ENCODE measurements at places on chromosomes 3 and 15.

- H3K27me3 ChIP-seq: no peaks in the 10 kb centered on the region
- peaks cover 4% of the 10 kb centered on the region for H3K4me1 ChIP-seq
- H3K4me3 ChIP-seq: no peak overlapping the region
Observed at GRCh38 chr3:39287216-39288164, 7.7 kb upstream of the CX3CR1 start.

- no peaks in the 10 kb centered on the region for H3K36me3 ChIP-seq
- DNase-seq: no peak
- H3K4me3 ChIP-seq: no peak overlapping the region
Observed at GRCh38 chr3:133428552-133428951, 28.7 kb downstream of the BFSP2 start.

GRCh38 chr3:57738391-57738790, 17.7 kb upstream of the SLMAP start:
- no peak overlapping the region for H3K27ac ChIP-seq
- no peak for DNase-seq
- no peaks in the 10 kb centered on the region for H3K27me3 ChIP-seq

DNA sequence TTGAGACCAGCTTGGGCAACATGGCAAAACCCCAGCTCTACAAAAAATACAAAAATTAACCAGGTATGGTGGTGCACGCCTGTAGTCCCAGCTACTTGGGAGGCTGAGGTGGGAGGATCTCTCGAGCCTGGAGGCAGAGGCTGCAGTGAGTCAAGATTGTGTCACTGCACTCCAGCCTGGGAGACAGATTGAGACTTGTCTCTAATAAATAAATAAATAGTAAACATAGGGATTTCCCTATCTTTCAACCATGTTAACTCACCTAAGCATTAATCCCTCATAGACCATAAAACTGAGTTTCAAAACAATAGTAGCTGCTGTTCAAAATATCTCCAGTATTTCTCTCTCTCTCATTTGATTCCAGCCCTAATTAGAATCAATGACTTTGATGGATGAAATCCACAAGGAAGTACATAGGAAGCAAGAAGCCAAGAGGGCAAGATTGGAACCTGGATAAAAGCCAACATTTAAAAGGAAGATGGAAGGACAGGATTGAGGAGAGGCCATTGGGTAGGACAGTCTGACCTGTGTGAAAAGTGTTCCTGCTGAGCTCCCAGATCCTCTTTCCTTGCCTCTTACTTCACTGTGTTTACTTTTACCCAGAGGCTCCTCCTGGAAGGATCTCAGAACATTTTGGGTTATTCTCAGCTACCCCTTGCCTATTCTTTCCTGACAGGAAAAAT, 12.4 kb upstream of the TTBK2 start:
- no peaks in the 10 kb centered on the region for H3K27me3 ChIP-seq
- H3K4me1 ChIP-seq: no peaks in the 10 kb centered on the region
- no peak overlapping the region for H3K4me3 ChIP-seq
- H3K36me3 ChIP-seq: no peaks in the 10 kb centered on the region
- DNase-seq: no peak
- H3K27ac ChIP-seq: no peak overlapping the region

DNA sequence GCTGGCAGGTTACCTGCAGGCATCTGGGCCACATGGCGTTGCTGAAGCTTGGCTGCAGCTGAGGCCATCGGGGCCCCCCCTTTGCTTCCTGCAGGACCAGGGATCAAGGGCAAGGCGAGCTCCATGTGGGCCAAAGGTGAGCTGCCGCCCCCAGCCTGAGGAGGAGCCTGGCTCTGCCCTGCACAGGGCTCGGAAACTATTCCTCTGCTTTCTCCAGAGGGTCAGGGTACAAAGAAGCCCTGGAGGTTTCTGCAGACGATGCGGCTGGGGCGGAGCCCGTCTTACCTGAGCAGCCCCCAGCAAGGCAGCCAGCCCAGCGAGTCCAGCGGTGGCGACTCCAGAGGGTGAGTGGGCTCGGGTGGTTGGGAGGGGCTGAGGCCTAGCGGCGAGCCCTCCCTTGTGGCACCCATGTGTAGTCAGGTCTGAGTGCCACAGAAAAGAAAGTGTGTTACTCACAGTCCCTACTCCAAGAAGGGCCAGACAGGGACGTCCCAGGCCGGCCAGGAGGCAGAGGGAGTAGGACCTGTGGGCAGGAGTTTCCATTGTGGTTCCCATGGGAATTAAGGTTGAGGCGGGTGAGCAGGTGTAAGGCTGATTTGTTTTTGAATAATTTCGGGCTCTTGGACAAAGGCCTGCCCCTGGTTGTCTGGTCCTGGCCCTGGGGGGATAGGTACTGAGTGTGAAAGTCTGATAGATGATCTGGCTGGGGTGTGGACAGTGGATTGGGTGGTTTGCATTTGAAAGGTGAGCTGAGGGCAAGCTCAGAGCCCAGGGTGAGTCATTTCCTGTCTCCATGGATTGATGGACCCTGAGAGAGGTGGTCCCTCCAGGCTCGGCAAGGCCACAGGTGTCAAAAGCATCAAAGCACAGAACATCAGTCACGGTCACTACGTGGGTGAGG, 25.4 kb downstream of the CFAP100 start:
- H3K4me1 ChIP-seq: peaks cover 5% of the 10 kb centered on the region
- H3K4me3 ChIP-seq: no peak overlapping the region
- DNase-seq: no peak
- H3K36me3 ChIP-seq: no peaks in the 10 kb centered on the region
- no peaks in the 10 kb centered on the region for H3K27me3 ChIP-seq

DNA sequence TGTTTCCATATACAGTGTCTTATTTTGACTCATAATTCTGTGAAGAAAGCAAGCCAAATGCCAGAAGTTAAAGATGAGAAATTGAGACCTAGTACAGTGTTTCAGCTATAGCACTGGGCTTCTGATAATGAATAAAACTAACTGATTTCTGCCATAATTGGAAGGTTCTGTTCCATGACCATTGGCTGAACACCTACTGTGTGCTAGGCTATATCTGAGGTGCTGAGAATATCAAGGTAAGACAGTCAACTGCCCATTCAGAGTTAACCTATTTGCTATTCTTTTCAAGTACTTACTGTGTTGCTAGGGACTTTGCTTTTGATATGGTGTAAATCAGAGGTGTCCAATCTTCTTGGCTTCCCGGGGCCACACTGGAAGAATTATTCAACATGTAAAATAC, 73.4 kb downstream of the LHFPL4 start:
- no peaks in the 10 kb centered on the region for H3K4me1 ChIP-seq
- no peaks in the 10 kb centered on the region for H3K27me3 ChIP-seq
- no peak overlapping the region for H3K4me3 ChIP-seq
- H3K36me3 ChIP-seq: peaks cover 10% of the 10 kb centered on the region

DNA sequence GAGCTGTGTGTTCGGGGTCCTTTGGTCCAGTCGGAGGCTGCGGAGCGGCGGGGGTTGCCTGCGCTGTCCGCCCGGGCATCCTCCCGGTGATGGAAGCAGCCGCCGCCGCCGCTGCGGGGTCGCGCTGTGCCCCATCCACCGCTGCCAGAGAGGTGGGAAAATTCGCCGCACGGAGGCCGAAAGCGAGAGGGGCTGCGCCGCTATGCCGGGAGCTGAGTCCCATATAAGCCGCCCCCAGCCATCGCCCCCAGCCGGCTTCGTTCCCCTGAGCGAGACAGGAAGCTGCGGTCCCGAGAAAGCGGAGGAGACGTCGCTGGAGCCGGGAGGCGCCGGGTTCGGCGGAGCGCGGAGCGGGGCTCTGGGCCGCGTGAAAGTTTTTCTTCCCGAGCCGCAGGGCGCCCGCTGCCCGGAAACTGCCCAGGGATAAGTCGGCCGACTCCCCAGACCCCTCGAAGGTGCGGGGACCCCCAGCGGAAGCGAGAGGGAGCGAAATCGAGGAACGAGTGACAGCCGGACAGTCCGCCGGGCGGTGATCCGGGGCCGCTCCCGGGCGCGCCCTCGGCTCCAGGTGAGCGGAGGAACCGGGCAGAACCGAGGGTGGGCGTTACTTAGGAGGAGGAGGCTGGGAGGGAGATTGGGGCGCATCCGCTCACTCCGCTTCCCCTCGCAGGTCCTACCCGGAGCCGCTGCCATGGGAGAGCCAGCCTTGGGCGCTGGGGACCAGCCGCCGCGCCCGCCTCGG, 574 bp downstream of the CHST2 start:
- H3K27me3 ChIP-seq: no peaks in the 10 kb centered on the region
- H3K4me3 ChIP-seq: peak overlapping the region; percentile 44
- no peaks in the 10 kb centered on the region for H3K36me3 ChIP-seq
- no peaks in the 10 kb centered on the region for H3K4me1 ChIP-seq
- DNase-seq: no peak

DNA sequence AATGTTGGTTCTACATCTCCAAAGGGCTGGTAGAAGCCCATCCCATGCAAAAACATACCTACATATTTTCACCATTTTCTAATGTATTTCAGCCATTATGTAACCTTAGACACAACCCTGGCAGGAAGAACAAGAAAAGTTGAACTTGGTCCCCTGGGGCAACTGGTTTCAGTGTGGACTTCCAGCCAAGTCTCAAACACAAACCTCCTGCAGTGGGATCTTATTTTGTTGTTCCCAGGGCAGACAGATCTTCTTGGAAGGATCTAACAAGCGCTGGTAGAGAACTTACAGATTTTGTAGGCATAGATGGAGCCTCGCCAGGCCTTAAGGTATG, 96.3 kb downstream of the ADAMTS17 start:
- DNase-seq: no peak
- no peaks in the 10 kb centered on the region for H3K4me1 ChIP-seq
- no peak overlapping the region for H3K27ac ChIP-seq
- no peaks in the 10 kb centered on the region for H3K36me3 ChIP-seq
- no peaks in the 10 kb centered on the region for H3K27me3 ChIP-seq

- no peaks in the 10 kb centered on the region for H3K4me1 ChIP-seq
- H3K27me3 ChIP-seq: no peaks in the 10 kb centered on the region
- H3K36me3 ChIP-seq: no peaks in the 10 kb centered on the region
- no peak overlapping the region for H3K27ac ChIP-seq
- DNase-seq: no peak
Observed at GRCh38 chr3:156102267-156102931, 18.0 kb upstream of the KCNAB1 start.

- DNase-seq: peak; percentile 63
- no peaks in the 10 kb centered on the region for H3K27me3 ChIP-seq
- peaks cover 36% of the 10 kb centered on the region for H3K4me1 ChIP-seq
- peak overlapping the region; percentile 51 for H3K27ac ChIP-seq
- no peaks in the 10 kb centered on the region for H3K36me3 ChIP-seq
Observed at GRCh38 chr15:40087991-40088928, 20.4 kb downstream of the BMF start.

- no peaks in the 10 kb centered on the region for H3K36me3 ChIP-seq
- H3K27me3 ChIP-seq: no peaks in the 10 kb centered on the region
- H3K4me3 ChIP-seq: no peak overlapping the region
- no peak for DNase-seq
Observed at GRCh38 chr3:172527306-172527705, 4.1 kb upstream of the TNFSF10 start.

DNA sequence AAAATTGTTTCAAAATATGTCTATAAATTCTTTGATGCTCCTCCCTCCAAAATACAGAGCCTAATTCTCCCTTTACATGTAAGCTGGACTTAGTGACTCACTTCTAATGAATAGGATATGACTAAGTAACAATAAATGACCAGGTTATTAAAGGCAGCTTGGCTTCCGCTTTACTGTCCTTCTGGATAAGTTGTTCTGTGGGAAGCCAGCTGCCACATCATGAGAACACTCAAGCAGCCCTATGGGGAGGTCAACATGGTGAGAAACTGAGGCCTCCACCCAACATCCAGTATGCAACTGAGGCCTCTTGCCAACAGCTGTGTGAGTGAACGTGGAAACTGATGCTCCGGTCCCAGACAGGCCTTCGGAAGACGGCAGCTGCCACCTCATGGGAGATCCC, 247.3 kb upstream of the CHRM5 start:
- H3K4me1 ChIP-seq: no peaks in the 10 kb centered on the region
- DNase-seq: no peak
- H3K27me3 ChIP-seq: no peaks in the 10 kb centered on the region
- no peak overlapping the region for H3K4me3 ChIP-seq

- no peaks in the 10 kb centered on the region for H3K4me1 ChIP-seq
- H3K36me3 ChIP-seq: no peaks in the 10 kb centered on the region
- H3K27me3 ChIP-seq: no peaks in the 10 kb centered on the region
Observed at GRCh38 chr3:87200060-87200647, 27.0 kb upstream of the CHMP2B start.

GRCh38 chr3:33062866-33063265, 34.1 kb downstream of the GLB1 start:
- H3K27ac ChIP-seq: no peak overlapping the region
- no peaks in the 10 kb centered on the region for H3K36me3 ChIP-seq
- H3K4me1 ChIP-seq: no peaks in the 10 kb centered on the region
- no peak overlapping the region for H3K4me3 ChIP-seq
- DNase-seq: no peak

DNA sequence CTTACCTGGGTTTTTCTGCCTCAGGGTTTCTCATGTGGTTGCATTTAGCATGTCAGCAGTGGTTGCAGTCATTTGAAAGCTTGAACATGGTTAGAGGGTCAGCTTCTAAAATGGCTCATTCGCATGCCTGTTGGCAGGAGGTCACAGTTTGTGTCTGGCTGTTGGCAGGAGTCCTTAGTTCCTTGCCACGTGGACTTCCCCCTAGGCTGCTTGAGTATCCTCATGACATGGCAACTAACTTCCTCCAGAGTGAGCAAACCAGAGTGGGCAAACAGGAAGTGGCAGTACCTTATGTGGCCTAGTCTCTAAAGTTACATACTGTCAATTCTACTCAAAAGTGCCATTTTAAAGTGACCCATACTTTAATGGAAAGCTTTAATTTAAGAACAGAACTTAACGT, 3.4 kb upstream of the UNC13C start:
- H3K4me1 ChIP-seq: peaks cover 4% of the 10 kb centered on the region
- H3K27ac ChIP-seq: no peak overlapping the region
- DNase-seq: no peak
- no peaks in the 10 kb centered on the region for H3K36me3 ChIP-seq
- H3K27me3 ChIP-seq: peaks cover 7% of the 10 kb centered on the region

- H3K36me3 ChIP-seq: no peaks in the 10 kb centered on the region
- H3K27me3 ChIP-seq: no peaks in the 10 kb centered on the region
- H3K4me3 ChIP-seq: no peak overlapping the region
- peaks cover 5% of the 10 kb centered on the region for H3K4me1 ChIP-seq
- no peak for DNase-seq
- H3K27ac ChIP-seq: no peak overlapping the region
Observed at GRCh38 chr3:169554611-169555010, 108.9 kb downstream of the MECOM start.

GRCh38 chr3:13470894-13471574, 9.1 kb upstream of the HDAC11 start:
- no peak for DNase-seq
- H3K4me3 ChIP-seq: no peak overlapping the region
- no peaks in the 10 kb centered on the region for H3K4me1 ChIP-seq
- no peak overlapping the region for H3K27ac ChIP-seq
- no peaks in the 10 kb centered on the region for H3K27me3 ChIP-seq

GRCh38 chr3:48747706-48748105, 30.7 kb upstream of the IP6K2 start:
- H3K27me3 ChIP-seq: no peaks in the 10 kb centered on the region
- H3K36me3 ChIP-seq: peaks cover 21% of the 10 kb centered on the region
- DNase-seq: no peak
- no peaks in the 10 kb centered on the region for H3K4me1 ChIP-seq
